Bronchus fibroblast of lung (primary cell): ENCODE measurements at places on chromosomes 11 and 22. TPM values are rescaled to one million over a fixed set of nuclear protein-coding genes. Genes with fewer than 3 reads are reported as not detected.

FAM181B gene
- total RNA-seq = under 0.01 TPM in 1 of 2 replicates, not detected in the other

SPTBN2 gene
- 0.89 and 2.0 TPM in 2 replicates for total RNA-seq

MLC1 gene
- total RNA-seq = not detected in 2 replicates

GTSE1 gene
- total RNA-seq = 20.2 and 23.5 TPM in 2 replicates

ANO9 gene
- under 0.01 TPM in 1 of 2 replicates, not detected in the other for total RNA-seq

MS4A2 gene
- total RNA-seq = not detected in 2 replicates

HDAC10 gene
- total RNA-seq = 12.8 and 18.5 TPM in 2 replicates

TLCD5 gene
- 4.2 and 5.2 TPM in 2 replicates for total RNA-seq

GATD1 gene
- total RNA-seq = 26.3 and 28.1 TPM in 2 replicates

MMP12 gene
- not detected in 2 replicates for total RNA-seq

RHOD gene
- 12.4 and 17.1 TPM in 2 replicates for total RNA-seq

RTL10 gene
- total RNA-seq = 9.4 and 10.3 TPM in 2 replicates

OR4D5 gene
- not detected in 2 replicates for total RNA-seq

C22orf31 gene
- not detected in 2 replicates for total RNA-seq

HBG1 gene
- not detected in 2 replicates for total RNA-seq

ART1 gene
- total RNA-seq = not detected in 2 replicates
